ENCODE measurements at places on chromosomes 13 and 19.
A peak's percentile ranks its signal among the peaks of the same experiment; 100 is the strongest.

DNA sequence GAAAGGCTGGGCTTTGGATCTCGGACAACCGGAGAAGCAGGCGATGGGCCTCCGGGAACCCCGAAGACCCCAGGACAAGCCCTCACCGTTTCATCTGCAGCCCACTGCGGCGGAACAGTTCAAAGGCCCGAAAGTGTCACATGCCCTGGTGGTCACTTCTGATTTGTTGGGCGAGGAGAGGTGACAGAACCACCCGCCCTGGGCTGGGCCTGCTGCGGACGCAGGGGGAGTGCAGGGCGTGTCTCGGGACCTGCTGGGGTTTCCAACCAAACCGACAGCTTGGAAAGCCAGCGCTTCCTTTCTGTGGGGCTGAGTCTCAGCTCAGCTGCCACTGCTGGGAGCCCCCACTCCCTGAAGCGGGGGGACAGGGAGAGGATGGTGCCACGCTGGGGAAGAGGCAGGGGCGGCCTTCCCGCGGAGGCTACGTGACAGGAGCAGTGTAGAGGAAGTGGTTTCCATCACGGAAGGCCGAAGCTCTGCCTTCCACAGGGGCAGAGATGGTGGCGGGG is 22.8 kb upstream of the ZBTB7A start:
- DNase-seq = peak; percentile 45

DNA sequence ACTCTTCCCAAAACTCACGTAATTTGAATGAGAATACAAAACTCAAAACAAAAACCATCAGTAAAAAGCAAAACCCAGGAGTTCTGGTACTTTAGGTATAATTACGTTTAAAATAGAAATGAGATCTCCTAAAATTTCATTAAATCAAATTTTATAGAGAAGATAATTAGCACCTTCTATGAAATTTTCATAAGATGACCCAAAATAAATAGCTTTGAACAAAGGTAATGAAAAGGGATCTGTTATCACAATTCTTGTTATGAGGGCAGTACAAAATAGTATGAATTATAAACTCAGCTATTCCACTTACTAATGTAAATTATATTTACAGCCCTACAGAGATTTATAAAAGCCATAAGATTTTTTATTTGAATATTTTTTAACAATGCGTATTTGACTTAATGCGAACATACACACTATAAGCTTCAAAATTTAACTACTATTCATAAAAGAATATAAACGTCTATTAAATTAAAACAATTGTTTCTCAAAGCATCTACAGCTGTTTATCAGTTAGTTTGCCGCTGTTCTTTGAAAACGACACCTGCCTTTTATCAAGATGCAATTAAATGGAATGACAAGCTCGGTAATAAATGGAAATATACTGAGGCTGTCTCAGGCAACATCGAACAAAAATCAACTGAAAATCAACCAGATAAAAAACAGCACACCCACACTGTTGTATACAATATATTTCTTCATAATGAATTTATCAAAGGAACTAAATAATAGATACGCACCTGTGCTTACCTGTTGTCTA is 63.8 kb downstream of the KCNRG start:
- no peak for DNase-seq

- no peak for DNase-seq
Observed at GRCh38 chr13:100230769-100231149, 141.9 kb downstream of the PCCA start.

GRCh38 chr13:112905990-112906641 is 62.9 kb upstream of the MCF2L start:
- DNase-seq = no peak

DNA sequence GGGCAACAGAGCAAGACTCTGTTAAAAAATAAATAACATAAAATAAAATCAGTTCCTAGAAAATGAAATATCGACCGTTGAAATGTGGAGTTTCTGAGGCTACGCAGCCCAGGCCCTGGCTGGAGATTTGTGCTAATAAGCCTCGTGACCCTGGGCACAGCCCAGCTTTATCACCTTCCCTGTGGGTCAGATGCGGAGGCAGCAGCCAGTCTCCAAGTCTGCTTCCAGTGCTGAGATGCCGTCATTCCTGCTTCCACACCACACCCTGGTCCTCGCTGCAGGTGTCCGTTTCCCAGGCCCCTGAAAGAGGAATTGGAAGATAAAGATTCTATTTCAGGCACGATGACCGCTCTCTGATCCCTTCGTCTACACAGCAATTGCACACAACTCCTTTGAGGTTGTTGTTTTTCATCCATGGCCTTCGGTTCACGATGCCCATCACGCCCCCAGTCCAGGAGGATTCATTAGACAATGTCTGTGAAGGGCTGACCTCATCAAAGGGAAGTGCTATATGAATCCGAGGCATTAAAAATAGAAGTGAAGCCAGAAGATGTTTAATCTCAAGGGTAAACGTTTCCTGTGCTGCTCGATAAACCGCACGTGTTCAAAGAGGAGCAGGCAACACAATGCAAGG is 48.3 kb upstream of the ATP11A start:
- DNase-seq = no peak

- DNase-seq = no peak
Observed at GRCh38 chr13:99412856-99413255, 88.4 kb upstream of the TM9SF2 start.

- no peak for DNase-seq
Observed at GRCh38 chr13:109989155-109989554, 202.8 kb upstream of the IRS2 start.

- DNase-seq = no peak
Observed at GRCh38 chr13:71540098-71540497, 326.9 kb downstream of the DACH1 start.

- peak; percentile 86 for DNase-seq
Observed at GRCh38 chr19:48330012-48330681, 4.8 kb downstream of the EMP3 start.

- DNase-seq = no peak
Observed at GRCh38 chr13:30340331-30341250, 33.2 kb upstream of the KATNAL1 start.

- DNase-seq = no peak
Observed at GRCh38 chr19:37874784-37875183, 31.6 kb downstream of the WDR87 start.

DNA sequence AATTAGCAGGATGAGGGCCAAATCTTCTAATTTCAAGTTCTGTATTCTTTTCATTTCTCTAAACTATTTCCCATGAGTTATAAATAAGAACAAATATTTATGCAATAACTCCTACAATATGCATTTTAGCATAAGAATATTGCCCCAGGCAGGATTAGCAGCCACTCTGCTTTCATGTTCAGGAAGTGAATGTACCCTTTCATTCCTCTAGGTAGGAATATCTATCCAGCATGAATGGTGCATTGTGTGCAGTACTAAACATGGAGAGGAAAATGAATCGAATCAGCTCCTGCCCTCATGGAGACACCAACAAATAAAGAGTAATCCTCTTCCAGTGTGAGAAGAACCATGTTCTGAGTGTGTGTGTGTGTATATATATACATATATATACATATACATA is 41.0 kb downstream of the LHFPL6 start:
- no peak for DNase-seq

- no peak for DNase-seq
Observed at GRCh38 chr13:64723724-64724123, 2506.4 kb downstream of the PCDH9 start.

GRCh38 chr19:50877338-50877737 is 4.1 kb downstream of the KLK2 start:
- no peak for DNase-seq

DNA sequence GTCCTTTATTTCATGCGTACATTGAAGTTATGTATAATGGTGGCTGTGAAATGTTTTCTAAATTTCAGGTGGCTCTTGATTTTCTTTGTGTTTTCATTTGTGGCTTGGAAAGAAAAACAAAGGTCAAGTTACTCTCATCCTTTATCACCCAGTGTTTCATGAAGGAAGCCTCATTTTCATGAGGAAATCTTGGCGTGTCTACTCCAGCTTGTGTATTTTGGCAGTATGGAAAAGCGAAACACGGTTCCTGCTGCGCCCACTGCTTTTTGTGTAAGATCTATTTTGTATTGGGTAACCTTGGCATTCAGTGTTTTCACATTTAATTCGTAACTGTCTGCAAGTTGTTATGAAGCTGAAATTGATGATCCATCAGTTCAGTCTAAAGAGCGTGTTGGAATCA is 147.0 kb upstream of the RNF113B start:
- DNase-seq = no peak

- DNase-seq = no peak
Observed at GRCh38 chr19:6680141-6680540, 10.2 kb upstream of the TNFSF14 start.

DNA sequence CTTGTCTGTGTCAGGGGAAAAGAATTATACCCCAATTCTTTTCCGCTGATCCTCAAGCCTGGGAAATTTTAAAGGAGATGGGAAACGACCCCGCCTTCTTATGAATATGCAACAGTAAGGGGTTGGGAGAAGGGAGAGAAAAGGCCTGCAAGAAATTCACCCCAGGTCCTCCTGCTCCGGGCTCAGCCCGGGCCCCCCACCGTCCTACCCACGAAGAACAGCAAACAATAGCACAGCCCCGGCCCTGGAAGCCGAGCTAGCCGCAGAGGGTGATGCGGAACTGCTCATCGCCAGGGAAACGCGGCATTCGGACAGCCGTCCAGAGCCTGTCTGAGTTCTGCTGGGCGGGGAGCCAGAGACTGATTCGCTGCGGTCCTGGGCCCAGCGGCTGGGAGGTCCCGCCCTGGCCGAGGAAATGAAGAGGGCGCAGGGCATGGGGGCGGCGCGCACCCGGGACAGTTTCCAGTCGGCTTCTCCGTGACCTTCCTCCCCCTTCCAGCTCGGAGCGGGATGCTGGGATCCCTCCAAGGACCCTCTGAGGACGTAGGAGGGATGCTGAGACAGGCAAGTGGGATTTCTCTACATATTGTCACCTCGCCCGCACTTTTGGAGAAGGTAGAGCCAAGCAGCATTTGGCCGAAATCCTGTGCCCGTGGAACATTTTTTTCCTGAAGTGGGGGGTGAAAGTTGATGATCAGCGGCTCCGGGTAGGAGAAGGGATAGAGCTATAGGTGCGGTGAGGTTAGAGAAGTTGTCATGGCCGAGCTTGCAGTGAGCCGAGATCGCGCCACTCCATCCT is 82.3 kb upstream of the C1QTNF9B start:
- DNase-seq = peak; percentile 5

GRCh38 chr13:53151336-53152056 is 122.9 kb downstream of the OLFM4 start:
- DNase-seq = no peak

DNA sequence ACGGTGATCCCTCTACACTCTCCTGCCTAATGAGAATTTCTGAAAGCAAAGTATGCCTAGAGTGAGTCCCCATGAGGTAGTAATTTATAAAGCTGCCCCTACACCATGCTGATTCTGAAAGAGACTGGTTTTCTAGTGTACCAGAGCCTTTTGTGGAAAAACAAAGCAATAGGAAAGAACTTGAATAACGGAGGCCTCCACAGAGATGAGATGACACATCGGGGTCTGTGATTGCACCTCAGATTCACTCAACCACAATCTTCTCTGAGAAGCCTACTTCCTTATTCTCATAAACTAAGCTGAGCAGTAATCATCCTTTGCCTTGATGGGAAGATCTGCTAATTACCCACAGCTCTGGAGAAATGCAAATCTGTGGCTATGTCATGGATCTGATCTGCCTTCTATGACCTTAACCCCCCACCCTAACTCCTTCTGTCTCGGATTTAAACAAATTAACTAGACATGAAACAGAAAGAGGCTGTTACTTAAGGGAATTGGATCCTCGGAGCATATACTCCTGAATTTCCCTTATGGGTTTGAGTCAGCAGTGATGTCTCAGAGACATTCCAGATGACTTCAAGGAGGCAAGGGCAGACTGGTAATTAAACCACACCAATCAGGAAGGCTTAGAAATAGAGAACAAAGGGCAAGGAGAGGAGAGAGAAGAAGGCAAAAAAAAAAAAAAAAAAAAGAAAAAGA is 128.0 kb downstream of the DCT start:
- no peak for DNase-seq

All from T-cell (primary cell).